ENCODE measurements at places on chromosomes 3 and 15.

GRCh38 chr3:183797996-183798395 lies 27.4 kb downstream of the MAP6D1 start:
- DNase-seq: no peak

DNA sequence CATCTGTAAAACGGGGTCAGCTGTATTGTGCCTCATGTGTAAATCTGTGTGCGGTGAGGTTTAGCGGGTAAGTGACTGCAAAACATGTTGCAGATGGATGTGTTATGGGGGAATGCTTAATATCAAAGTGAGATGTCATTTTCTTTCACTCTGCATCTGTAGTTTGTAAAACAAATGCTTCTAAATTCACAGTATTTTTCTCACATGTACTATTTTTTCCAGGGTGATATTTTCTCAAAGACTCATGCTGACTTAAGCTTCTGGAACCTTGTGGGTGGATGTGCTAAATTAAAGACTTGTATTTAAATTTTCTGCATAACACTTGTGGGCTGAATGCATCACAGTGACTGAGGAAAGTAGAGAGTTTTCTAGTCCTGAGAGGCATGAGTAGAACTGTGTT lies 115.2 kb upstream of the TP63 start:
- no peak for DNase-seq

DNA sequence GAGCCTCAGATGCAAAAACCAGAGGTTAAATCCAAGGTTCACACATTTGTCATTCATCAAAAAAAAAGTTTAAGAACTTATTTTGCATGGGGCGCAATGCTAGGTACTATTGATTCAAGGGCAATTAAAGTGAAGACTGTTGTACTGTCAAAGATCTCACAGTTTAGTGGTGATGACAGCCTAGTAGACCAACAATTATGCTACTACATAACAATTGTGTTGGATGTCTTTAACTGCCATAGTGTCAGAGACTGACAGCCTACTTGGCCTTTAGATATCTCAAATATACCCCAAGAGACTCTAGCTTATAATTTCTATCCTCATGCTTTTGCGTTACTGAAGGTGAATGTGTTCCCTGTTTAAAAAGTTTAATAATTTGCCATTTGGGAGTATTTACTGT lies 72.1 kb upstream of the PHLDB2 start:
- no peak for DNase-seq

- peak; percentile 53 for DNase-seq
These were observed 251.1 kb downstream of the TJP1 start for GRCh38 chr15:29570948-29571791.

DNA sequence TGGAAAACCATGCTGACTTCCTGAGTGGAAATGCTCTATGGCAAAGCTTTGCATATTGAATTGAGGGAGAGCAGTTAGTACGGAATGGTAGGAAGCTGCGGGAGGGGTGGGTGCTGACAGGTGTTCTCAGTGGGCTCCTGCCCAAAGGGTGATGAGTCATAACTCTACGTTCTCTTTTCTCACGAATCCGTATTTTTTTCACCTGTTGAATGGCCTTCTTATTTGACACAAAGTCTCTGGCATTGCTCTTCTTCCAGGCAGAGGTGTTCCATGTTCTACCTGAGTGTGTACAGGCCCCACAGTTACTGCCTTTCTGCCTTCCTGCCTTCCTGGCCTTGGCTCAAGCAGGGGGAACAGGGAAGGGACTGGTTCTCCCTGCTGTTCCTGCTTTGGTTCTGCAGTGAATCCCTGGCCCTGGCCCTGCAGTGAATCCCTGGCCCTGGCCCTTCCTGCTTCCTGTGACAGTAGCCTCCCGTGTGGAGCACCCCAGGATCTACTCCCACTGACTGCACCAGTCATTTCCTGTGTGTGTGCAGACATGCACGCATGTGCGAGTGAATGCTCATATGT lies 31.9 kb downstream of the TRAK1 start:
- no peak for DNase-seq

DNA sequence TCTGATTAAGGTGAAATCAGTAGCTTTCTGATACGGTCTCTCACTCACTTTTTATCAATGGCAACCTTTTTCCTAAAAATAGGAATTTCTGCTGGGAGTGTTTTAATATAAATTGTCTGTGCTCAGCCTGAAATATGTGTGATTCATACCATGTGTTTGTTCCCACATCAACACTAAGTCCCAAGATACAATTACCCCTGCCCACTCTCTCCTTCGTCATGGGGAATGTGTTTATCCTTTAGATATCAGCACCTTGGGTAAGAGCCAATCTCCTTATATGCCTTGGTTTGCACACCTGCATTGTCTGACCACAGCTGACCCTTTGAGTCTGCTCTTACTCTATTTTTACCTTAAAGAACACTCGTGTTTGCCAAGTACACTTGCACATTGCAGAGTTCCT lies 356.4 kb downstream of the LPP start:
- DNase-seq: no peak

GRCh38 chr3:47441796-47442551 lies 33.8 kb downstream of the SCAP start:
- no peak for DNase-seq

- no peak for DNase-seq
These were observed 28.5 kb downstream of the MCTP2 start for GRCh38 chr15:94259863-94260262.

GRCh38 chr3:183161552-183162336 lies 790 bp downstream of the LAMP3 start:
- DNase-seq: peak; percentile 55

GRCh38 chr15:70329179-70329578 lies 231.5 kb upstream of the TLE3 start:
- no peak for DNase-seq

- no peak for DNase-seq
These were observed 49.3 kb upstream of the TRPM1 start for GRCh38 chr15:31150732-31151231.

- DNase-seq: no peak
These were observed 12.8 kb downstream of the CCRL2 start for GRCh38 chr3:46419816-46420215.

DNA sequence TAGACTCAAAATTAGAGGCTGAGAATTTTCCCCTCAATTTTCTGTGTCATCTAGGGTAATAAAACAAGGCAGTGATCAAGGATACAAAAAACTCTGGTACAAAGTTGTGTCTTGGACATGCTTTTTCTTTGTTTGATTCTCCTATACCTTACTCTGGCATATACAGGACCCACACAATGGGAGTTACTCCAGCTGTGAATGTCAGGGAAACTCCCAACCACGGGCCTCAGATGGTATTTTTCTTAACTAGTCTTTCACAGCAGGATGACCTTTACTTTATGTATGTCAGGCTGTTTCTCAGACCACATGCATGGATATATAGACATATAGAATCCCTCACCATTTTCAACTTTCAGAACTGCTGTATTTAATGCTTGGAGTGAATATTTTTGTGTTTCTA lies 41.3 kb downstream of the FEZF2 start:
- DNase-seq: no peak

DNA sequence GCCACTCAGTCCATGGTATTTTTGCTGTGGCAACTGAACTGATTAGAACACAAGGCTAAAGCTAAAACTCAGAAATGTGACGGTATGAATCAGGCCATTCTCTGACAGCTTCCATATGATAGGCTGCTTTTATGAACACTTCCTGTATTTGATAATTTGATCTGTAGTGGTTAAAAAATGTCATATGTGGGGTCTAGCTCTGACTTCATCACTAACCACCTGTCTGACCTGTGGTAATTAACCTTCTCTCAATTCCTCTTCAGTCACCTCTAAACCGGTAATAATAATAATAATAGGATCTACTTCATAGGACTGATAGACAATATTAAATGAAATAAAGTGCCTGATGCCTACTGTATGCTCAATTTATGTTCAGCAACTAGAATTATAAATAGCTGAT lies 223.2 kb downstream of the MBNL1 start:
- DNase-seq: no peak

- no peak for DNase-seq
These were observed 442.3 kb upstream of the TPRG1 start for GRCh38 chr3:188729422-188729821.

GRCh38 chr3:85912980-85913379 lies 954.2 kb downstream of the CADM2 start:
- no peak for DNase-seq

DNA sequence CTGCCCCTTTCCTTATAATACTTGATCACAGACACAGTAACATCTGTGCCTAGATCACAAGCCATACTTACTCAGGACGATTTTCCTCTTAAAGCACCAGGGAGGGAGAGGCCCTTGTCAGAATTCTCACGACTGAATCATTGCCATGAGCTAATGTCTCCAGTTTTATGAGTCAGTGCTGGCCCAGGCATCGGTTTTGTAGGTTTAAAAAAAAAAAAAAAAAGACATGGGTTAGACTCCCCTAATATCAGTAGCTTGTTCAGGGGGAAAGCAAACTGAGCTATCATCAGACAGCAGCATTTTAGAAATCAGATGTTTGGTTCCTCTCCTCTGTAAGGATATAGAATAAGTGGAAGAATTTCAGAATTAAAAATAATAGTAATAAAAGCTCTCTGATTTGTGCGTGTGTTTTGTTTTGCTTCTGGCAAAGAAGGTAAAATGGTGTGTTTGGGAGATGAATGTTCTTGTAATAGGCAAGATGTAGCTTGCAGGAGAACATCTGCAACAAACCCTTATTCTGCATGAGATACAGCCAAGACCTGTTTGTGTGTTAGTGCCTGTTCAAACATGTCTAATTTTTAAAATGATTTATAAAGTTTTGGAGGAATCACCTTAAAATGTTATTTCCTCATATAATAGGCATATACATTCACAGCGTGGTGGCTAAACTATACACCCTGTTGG lies 193.6 kb downstream of the TP63 start:
- no peak for DNase-seq

DNA sequence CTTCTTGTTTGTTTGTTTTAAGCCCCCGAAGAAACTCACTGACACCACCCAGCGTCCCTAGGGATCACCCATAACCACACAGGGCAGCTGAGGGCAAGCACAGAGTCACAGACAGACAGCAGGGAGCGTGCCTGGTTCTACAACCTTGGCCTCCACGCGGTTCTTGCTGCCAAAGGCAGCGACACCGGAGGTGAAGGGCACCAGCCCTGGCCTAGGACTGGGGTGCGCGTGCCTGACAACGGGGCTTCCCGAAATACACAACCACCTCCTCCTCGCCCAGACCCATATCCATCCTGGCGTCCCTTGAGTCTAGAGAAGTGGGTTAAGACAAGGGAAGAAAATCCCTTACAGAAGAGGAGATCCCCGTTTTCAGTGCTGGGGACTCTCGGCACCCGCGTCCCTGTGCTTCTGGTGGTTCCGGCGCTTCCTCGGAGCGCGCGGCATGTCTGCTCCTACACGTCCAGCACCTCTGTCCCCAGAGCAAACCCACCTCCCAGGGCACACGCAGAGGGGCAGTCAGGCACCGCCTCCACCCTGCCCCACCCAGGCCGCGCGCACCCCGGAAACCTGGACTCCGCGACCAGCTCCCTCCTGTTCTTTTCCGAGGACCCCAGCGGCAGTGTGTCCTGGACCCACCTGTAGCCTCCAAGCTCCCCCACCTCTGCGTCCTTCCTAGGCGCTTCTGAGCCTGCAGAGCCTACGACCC lies 911 bp downstream of the RFTN1 start:
- no peak for DNase-seq

GRCh38 chr15:41992803-41993190 lies 20.4 kb upstream of the EHD4 start:
- no peak for DNase-seq

- no peak for DNase-seq
These were observed at the start of gene SAMMSON for GRCh38 chr3:69999140-70000027. TSS of gene SAMMSON (plus strand) at chr3:69999733.

DNA sequence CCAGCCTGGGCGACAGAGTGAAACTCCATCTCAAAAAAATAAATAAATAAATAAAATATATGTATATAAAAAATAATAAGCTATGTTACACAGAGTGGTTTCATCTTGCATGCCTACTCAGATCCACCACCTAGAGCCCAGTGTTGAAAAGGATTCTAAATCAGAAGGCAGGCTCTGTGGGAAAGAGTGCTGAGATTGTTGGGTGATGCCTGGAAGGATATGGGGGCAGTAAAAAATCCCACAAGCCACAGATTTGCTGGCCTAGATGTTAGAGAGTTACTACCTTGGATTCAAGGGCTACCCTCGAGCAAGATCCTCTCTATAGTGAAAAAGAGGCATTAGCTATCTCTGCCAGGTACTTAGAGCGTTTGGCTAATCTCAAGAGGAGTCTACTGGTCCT lies 144.3 kb downstream of the STAC start:
- DNase-seq: no peak

DNA sequence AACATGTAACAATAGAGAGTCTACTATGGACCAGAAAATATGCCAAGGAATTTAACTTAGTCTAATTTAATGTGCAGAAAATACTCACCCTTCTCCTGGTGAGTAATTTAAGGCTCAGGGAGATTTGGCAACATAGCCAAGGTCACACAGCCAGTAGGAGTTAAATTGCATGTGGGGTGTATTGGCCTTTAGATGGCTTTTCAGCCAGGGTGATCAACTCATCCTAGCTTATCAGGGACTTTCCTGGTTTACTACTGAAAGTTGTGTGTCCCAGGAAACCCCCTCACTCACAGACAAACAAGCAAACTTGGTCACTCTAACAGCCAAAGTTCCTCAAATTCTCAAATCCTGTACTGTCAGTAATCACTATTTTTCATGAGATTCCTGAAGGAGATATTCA lies 2.6 kb upstream of the SLC9A9 start:
- DNase-seq: no peak

GRCh38 chr3:15387171-15387581 lies 40.2 kb downstream of the METTL6 start:
- DNase-seq: no peak

GRCh38 chr15:73119478-73119877 lies 67.2 kb downstream of the NEO1 start:
- no peak for DNase-seq

GRCh38 chr3:107938143-107938542 lies 152.7 kb downstream of the CD47 start:
- peak; percentile 13 for DNase-seq

DNA sequence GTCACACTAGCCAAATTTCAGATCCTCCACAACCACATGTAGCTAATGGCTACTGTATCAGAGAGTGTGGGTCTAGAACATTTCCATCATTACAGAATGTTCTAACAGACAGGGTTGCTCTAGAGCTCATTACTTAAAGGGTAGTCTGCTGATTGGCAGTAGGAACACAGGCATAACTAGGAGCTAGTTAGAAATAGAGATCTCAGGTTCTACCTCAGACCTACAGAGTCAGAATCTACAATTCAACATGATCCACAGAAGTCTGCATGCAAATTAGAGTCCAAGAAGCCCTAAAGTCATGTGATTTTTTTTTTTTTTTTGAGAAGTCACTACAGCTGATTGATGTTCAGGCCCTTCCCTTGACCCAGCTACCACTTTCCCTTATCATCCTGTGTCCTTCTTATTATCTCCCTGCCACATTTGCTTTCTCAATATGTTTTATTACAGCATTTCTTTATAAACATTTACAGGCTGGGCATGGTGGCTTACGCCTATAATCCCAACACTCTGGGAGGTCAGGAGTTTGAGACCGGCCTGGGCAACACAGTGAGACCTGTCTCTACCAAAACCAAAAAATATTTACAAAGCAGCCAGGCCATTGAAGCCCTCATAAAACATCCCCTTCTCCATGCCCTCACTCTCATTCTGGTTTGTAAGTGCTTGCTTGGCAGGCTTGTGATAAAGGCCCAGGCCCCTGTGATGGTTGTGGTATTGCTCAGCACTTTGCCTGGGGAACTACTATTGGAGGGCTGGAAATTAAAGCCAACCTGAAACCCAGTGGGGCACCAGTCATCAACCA lies 3.8 kb upstream of the ABHD5 start:
- no peak for DNase-seq

- DNase-seq: no peak
These were observed 177.2 kb downstream of the CBLB start for GRCh38 chr3:105691633-105692032.

- peak; percentile 16 for DNase-seq
These were observed 9.2 kb downstream of the FYCO1 start for GRCh38 chr3:45986303-45986982.

GRCh38 chr3:82093641-82094040 lies 332.2 kb upstream of the GBE1 start:
- DNase-seq: no peak
